ENCODE measurements at places on chromosomes 1 and 21. TPM values are rescaled to one million over a fixed set of nuclear protein-coding genes. Genes with fewer than 3 reads are reported as not detected.

DNA sequence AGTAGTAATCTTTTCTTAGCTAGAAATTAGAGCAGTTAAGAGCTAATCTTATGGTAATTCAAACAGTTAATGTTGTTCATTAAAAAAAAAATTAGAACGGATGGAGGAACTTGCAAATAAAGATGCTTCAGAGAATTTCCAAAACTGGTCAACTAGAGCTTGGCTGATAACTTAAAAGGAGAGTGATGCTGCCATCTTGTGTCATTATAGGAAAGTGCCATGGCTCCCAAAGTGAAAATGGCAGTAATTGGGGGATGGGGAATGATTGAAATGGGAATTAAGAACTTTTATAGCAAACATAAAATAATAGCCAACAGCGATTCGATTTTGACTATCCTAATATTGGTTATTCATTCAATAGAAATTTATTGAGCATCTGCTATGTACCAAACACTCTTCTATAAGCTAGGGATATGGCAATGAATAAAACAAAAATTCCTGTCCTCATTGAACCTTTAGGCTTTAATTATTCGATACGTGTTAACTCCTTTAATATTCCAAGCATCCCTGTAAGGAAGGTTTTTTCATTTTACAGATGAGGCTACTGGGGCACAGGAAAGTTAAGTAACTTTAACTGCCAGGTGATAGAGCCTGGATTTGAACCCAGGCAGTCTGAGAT is 5.7 kb upstream of the PLPP3 start:
- peak; percentile 50 for DNase-seq

GRCh38 chr1:79193211-79194079 is 186.9 kb upstream of the ADGRL4 start:
- DNase-seq: peak; percentile 40

DNA sequence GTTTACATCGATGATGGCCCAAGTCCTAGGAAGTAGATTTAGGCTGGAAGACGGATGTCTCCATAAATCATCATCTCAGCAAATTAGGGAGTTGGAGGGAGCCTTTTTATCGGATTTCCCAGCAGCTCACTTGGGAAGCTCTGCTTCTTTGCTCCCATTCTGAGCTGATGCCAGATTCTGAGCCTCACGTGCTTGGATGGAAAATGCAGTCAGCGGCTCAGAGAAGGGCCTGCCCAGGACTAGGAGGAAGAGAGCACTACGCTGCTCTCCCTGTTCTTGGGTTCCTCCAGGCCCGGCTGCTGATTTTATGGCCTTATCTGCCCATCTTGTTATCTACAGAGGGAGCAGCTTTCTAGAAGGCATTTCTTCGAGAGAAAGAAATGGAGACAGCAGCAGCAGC is 42.0 kb downstream of the UBIAD1 start:
- no peak for DNase-seq

The HPDL gene
- 1.6 TPM for total RNA-seq

DNA sequence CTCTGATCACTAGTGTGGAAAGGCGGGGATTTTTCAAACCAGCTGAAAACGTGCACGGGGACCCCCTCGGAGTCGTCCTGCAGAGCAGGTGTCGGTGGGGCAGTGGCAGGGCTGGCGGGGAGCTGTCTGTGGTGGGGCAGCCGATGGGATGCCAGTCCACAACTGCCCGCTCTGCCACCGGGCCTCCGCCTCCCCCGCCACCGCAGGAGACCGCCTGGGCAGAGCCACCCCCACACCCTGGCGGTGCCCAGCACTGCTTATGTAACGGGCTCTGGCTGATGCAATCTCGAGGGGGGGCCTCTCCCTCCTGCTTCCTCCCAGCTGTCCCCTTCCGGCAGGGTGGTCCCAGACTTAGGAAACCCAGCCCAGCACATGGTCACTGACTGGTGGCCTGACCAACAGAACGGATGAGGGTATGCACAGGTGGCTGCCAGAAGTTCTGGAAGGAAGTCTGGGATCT is 9.3 kb downstream of the CHD5 start:
- no peak for DNase-seq

- DNase-seq: no peak
Observed at GRCh38 chr1:38141483-38141882, 94.9 kb upstream of the POU3F1 start.

DNA sequence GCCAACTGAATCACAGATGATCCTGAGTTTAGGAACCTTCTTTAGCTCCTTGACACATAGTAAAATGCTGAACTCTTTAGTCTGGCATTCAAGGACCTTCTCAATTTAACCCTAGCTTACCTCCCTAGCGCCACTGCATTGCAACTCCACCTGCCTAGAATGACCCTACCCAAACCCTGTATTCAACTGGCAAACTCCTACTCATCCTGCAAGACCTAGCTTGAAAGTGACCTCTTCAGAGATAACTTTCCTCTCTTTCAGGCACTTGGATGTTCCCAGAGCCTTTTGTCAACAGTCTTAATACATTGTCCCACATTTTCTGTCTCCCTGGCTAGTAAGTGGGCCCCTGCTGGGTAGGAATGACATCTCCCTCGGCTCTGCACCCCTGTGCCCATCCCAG is 19.7 kb downstream of the TRIM62 start:
- no peak for DNase-seq

- no peak for DNase-seq
Observed at GRCh38 chr1:50610563-50610962, 187.3 kb upstream of the DMRTA2 start.

The NEK2 gene
- total RNA-seq: 18.5 TPM

The CLCA1 gene
- not detected for total RNA-seq

GRCh38 chr1:228873709-228874108 is 138.4 kb downstream of the RHOU start:
- no peak for DNase-seq

DNA sequence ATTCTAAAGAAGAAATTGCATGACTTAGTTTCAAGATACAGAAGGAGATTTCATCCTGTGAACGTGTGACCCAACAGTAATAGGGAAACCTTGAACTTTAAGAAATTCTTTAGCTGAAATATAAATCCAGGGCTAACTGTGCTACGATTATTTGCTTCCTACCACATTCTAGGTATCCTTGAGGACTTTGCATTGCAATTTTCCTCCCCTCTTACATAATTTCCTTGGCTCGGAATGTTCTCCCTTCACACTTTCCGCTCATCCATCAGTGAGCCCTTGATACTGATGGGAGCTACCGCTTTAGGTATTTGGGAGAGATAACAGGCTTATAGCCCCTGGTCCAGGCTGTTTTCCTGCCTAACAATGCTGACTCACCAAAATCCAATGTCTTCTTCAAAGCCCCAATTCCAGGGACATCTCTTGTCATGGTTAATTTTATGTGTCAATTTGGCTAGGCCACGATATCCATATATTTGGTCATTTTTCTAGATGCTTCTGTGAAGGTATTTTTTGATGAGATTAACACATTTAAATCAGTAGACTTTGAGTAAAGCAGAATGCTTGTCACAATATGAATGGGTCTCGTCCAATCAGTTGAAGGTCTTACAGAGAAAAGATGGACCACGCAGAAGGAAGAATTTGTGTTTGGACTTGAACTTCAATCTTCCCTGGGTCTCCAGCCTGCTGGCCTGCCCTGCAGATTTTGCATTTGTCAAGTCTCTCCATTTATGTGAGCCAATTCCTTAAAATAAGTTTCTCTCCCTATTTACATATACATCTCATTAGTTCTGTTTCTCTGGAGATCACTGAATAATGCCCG is 121.2 kb downstream of the PTPN14 start:
- DNase-seq: no peak

DNA sequence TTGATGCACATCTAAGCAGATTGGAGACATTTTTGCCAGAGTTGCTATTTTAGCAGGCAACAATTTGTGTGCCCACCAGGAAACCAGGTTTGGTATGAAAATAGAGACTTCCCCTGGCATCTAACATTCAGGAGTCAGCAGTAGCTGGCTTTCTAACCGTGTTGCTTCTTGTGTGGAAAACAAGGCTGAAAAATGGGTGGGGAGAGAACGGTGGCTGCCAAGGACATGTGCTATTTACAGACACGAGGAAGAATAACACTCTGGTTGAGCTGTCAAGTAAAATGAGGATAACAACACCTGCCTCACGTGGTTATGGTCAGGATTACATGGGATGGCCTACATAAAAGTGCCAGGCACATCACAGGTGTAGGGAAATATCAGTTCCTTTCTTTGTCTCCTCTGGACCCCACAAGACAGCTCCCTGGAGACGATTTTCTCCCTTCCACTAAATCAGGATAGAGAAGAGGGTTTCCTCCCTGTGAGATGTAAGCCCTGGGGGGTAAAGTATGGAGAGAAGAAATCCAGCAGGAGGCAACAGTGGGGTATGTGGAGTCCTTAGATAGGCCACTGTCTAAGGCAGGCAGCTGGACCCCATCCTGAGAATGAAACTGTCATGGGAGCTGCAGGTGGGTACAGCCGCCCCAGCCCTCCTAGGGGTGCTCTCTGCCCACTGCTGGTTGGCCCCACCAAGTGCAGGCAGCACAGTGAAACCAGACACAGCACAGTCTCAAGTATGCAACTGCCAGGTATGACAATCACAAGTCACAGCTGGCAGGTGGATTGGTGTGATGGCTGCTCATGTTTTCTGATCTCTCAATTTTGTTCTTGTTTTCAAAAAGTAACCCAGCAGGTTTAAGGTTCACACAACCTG is 80.3 kb downstream of the TENT5C start:
- peak; percentile 12 for DNase-seq

GRCh38 chr1:156933136-156933535 is 12.7 kb downstream of the LRRC71 start:
- no peak for DNase-seq

GRCh38 chr1:67850151-67850551 is 16.9 kb upstream of the GNG12 start:
- no peak for DNase-seq
